Amygdala (tissue), 56 donors: ENCODE measurements at places on chromosomes 4 and X.

GRCh38 chr4:65580551-65580950 is 89.7 kb downstream of the EPHA5 start:
- no peak for DNase-seq

- DNase-seq = no peak
Observed at GRCh38 chr4:1082215-1083182, 30.9 kb downstream of the RNF212 start.

DNA sequence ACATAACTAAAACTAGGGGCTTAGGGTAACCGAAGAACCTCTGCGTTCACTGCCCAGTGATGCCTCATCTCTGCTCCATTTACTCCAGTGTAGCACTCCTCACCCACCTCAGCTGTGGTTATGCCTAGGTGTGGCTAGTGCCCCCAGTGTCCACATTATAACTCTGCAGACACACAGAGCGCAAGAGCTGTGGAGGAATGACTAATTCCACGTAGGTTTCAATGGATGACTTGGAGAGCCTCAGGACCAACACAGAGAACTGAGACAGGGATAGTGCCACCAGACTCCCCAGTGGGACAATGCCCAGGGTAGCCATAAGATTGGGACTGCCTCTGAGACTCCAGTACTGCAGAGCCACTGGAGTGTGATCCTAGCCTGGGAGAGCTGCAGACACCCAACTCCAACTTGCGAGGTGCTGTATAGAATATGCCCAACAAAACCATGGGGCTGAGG is 542.4 kb upstream of the DIPK2B start:
- no peak for DNase-seq

DNA sequence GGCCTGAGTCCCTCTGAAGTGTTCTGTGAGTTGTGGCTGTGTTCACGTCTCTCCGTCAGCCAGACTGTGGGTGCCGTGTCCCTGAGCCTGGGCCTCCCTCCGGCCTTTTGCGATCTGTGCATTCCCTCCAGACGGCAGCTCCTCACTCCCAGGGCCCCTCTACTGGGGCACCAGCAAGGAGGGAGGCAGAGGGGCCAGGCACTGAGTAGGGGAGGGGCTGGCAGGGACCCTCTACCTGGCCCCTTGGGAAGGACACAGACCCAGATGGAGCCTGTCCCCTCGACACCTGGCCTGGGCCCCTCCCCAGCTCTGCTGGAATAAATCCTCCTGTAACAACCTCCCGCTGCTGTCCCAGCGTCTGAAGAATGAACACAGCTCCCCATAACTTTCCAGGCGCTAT is 110.0 kb upstream of the NKX1-1 start:
- DNase-seq = no peak

GRCh38 chr4:184848510-184848909 is 22.7 kb upstream of the ACSL1 start:
- no peak for DNase-seq

DNA sequence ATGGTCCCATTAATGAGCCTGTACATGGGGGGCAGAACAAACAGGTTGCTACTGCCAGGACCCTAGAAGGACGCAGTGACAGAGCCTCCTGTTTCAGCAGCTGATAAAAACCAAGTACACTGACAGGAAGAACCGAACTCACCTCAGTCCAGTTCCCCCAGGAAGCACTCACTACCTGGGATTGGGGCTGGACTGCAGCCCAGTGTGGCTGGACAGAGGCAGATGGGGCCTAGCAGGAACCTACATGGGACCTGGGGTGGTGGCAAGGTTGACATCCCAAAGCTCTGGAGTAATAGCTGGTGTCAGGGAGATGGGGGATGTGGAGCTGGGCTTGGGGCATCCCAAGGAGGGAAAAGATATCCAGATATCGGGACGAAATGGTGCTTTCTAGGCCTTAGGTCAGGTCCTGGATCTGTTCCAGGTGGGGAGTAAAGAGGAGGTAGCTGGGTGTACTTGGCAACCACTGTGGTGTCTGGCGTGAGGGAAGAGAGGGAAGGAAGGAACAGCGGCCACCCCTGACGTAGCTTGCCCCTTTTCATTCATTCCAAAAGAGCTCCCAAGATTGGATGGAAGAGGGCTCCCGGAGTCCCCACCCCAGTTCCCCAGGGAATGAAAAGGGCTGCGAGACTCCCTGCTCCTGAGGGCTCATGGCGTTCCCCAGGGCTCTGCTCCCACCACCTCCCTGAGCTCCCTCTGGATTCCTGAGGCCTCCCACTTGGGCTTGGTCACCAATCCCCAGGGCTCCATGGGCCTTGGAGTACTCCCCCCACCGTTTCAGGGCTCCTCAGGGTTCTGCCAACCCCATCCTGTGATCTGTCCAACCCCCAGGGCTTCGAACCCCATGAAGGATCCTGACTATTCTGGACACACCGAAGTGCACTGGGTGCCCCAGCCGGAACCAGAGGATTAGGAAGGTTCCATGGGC is 4.5 kb downstream of the EMD start:
- DNase-seq = no peak

DNA sequence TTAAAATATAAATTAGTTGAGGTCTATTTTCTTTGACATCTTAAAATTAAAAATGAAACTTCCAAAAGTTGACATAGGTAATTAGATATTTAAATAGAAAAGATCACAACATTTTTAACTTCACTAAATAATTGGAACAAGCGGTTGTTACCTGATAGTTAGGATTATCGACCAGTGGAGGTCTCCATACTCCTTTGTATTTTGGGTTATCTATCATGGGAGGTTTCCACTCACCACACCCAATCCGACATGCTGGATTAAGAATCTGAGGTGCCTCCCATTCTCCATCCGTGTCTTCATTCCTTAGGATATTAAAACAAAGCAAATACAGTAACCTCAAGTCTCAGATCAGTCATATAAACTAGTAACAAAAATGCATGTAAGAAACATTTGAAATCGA is 22.2 kb downstream of the SCOC start:
- no peak for DNase-seq

DNA sequence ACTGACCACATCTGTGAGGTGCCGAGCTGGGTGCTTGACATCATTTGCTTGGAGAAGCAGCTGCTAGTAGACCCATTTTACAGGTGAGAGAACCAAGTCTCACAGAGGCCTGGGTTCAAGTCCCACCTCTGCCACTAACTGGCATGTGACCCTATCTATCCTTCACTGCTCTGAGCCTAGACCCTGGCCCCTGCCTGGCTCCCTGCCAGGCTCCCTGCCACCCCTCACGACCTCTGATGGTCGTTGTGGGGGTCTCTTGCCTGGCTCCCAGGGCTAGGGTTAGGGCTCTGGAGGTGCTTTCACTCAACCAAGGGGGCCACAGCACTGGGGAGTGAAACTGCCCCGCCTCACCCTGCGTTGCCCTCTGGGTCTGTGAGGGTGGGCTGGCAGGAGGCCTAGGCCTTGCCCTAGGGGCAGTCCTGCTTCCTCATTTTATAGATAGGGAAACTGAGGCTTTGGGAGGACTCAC is 7.2 kb upstream of the ADD1 start:
- DNase-seq = no peak

DNA sequence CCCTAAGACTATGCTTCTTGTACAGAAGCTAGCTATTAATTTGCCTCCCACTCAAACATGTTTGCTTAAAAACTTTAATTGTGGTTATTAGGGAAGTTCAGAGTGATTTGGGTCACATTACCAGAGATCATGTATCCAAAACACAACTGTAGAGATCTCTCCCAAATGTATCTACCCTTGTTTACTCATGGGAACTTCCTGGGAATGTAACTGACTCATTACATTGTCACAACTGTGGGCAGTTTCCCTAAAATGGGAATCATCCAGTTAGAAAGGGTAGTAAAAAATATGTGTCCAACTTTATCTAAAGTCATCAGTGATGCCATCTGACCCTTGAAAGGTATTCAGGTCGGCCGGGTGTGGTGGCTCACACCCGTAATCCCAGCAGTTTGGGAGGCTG is 40.3 kb upstream of the GLRA3 start:
- no peak for DNase-seq

GRCh38 chrX:50618788-50619558 is 148.3 kb upstream of the DGKK start:
- DNase-seq = no peak

- DNase-seq = no peak
Observed at GRCh38 chr4:128615197-128615596, 194.3 kb upstream of the JADE1 start.

DNA sequence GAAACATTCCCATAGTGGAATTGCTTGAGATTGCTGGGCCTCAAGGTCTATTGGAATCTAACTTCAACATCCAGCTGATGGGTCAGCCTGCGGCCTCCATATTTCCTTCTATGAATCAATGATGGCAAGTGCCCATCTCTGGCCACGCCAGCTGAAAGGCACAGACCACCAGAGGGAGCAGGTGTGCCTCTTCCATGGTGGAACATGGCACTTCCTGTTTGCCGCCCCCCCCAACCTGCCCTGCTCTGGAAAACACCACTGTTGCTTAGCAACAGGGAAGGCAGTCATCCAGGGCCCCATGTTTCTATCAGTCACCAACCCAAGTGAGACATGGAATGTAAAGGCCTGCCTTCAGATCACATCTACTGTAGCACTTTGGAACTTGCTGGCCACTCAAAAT is 11.6 kb downstream of the PAGE4 start:
- DNase-seq = peak; percentile 11

DNA sequence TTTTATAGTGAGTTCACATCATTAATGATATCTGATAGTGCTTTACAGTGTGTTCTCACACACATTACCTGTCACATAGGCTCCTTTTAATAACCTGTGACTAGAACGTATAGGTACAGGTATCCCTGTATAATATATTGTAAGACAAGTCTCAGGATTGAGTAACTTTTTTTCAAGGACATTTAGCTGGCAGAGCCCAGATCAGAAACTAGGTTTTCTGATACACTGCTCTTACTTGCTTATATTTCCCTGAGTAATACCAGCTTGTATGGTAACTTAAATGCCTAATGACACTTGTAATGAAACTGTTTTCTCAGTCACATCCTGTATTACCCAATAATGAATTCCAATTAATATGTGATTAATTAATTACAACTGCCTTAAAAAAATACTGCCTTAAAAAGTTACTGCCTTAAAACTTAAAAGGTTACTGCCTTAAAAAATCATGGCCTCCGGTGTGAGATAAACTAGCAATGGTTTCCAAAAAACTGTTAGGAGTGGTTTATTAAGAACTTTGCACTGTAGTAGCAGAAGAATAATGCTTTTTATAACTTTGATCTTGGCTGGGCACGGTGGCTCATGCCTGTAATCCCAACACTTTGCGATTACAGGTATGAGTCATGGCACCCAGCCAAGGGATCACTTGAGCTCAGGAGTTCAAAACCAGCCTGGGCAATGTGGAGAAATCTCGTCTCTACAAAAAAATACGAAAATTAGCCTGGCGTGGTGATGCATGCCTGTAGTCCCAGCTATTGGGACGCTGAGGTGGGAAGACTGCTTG is 11.9 kb downstream of the COPS4 start:
- DNase-seq = no peak

DNA sequence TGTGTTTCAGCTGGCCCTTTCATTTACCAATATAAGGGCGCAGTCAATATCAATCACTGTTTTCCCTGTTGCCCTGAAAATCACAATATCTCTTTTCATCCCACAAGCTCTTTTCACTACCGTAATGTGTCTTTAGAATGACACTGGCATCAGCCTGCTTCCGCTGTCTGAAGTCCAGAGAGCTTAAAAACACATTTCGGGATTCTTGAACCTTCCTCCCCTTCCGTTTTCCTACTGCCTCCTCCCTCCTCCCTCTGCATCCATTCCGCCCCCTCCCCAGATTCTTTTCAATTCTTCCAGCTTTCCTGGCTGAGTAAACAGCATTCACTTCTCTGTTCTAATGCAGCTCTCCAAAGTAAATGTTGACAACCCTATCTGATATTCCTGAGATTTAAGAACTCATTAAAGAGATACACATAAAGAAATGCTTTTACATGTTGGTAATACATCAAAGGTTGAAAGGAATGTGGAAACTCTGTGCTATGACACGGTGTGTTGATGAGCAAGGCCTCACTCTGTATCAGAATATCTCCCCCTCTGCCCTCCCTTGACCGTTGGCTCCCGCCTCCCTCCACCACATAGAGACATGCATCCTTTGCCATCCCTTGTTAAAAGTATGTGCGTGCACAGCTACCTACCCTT is 83.5 kb upstream of the SPRY1 start:
- no peak for DNase-seq

DNA sequence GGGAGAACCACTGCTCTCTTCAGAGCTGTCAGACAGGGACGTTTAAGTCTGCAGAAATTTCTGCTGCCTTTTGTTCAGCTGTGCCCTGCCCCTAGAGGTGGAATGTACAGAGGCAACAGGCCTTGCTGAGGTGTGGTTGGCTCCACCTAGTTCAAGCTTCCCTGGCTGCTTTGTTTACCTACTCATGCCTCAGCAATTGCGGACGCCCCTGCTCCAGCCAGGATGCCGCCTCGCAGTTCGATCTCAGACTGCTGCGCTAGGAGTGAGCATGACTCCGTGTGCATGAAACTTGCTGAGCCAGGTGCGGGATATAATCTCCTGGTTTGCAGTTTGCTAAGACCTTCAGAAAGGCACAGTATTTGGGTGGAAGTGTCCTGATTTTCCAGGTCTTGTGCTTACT is 70.9 kb downstream of the MAGEB5 start:
- DNase-seq = no peak

DNA sequence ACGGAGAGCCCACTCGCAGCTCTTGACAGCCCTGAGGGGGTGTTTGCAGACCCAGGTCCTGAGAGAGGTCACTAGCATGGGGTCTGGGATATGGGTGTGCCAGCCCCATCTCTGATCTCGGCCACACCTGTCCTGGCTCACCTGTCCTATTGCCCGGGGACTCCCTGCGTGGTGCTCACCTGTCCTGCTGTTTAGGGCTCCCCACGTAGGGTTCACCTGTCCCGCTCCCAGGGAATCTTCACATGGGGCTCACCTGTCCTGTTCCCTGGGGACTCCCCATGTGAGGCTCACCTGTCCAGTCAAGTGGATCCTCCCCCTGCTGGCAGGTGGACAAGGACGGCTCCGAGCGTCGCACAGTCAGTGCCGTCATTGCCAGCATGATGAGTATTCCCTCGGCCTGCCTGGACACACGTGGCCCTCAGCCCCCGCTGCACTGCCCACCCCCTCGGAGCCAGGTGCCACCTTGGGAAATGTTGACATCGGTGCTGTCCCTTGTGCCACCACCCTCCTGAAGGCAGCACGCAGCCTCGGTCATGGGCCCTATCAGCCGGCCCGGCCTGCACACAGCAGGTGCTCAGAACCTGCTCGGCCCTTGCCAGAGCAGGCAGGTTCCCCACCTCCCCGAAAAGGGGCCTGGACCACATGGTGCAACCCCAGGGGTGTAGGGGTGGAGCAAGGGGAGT is 6.3 kb downstream of the SLC49A3 start:
- DNase-seq = no peak

DNA sequence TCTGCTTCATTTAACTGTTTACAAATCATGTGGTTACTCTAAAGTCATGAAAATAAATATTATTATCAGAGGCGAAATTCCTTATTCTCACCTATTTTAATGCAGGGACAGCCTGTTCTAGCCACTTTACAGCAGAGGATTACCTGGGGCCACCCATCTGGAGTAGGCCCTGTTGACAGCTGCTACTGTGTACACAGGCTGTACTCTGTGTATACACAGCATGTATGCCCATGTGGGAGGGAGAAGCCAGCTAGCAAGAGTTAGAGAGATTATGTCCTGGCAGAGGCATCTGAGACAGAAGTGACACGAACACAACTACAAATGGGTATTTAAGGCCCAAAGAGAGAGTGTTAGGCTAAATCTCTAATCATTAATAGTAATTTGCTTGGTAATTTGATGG is 62.1 kb downstream of the GPRIN3 start:
- DNase-seq = no peak
